ENCODE measurements at places on chromosomes 12 and 14.

- no peak for DNase-seq
Observed at GRCh38 chr12:100128512-100128908, 14.2 kb downstream of the BLTP3B start.

- DNase-seq = peak; percentile 75
Observed at GRCh38 chr12:92055877-92056276, 89.8 kb downstream of the BTG1 start.

GRCh38 chr14:51581017-51581881, 70.5 kb upstream of the FRMD6 start:
- no peak for DNase-seq

DNA sequence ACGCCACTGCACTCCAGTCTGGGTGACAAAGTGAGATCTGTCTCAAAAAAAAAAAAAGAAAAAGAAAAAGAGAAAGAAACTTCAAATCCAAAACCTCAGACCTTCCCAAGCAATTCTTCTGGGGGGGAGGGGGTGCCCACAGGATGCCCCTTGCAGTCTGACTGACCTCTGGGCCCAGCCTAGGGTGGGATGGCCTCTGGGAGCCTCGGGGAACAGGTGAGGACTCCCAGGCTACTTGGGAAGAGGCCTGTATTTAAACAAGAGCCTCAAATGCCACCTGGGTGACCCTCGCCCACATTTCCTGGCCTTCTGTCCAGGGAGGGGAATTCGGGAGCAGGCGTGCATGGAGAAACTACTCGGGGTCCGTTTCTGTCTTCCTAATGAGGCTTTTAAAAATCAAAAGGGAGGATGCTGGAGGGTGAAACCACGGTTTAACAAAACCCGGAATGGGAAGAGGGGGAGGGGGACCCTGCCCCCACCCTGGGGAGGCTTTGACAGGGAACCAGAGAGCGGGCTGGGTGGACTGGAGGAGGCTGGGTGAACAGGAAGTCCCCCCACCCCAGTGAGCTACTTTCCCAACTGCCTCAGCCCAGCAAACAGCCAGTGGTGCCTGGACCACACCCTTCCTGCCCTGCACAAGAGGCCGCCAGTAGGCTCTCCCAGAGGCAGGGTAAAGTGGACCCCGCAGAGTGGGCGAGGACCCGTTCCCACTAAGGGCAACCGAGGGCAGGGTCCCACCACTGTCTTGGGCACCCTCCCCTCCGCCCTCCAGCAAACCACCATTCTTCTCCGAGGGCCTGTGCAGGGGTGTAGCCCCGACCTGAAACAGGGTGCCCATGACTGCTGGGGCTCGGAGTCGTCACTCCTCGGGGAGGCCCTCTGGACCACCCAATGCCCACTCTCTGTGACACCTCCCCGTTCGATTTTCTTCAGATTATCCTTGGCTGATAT, 1.5 kb upstream of the FBRSL1 start:
- peak; percentile 63 for DNase-seq

DNA sequence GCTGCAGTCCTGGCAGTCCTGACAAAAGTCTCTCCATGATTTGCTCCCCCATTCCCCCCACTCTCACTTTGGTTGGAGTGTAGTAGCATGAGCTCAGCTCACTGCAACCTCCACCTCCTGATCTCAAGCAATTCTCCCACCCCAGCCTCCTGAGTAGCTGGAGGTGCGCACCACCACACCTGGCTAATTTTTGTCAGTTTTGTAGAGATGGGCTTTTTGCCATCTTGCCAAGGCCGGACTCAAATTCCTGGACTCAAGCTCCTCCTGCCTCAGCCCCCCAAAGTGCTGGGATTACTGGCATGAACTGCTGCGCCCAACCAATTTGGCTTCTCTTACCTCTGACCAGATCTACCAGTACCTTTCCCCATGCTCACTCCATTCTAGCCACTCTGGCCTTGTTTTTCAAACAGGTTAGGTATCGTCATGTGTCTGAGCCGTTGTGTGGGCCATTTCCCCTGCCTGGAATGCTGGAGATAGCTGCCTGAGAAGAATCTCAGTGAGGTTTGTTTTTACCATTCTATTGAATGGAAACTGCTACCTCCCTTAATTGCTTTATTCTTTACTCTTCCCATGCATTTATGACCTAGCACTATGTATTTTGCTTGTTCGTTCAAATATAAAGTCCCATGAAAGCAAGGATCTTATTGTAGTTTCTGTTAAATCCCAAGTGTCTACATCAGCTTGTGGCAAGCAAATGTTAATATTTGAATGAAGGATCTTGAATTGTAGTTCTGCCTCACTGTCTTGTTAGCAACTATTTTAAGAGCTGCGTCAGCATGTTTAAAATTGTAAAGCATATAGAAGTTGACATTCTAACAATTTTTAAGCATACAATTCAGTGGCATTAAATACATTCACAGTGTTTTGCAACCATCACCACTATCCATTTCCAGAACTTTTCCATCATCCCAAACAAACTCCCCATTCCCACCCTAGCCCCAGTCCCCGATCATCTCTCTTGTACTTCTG, 39.7 kb downstream of the CPSF6 start:
- no peak for DNase-seq

GRCh38 chr12:93360688-93361087, 17.0 kb upstream of the NUDT4 start:
- DNase-seq = no peak

- no peak for DNase-seq
Observed at GRCh38 chr12:70663838-70664237, 26.6 kb upstream of the PTPRB start.

DNA sequence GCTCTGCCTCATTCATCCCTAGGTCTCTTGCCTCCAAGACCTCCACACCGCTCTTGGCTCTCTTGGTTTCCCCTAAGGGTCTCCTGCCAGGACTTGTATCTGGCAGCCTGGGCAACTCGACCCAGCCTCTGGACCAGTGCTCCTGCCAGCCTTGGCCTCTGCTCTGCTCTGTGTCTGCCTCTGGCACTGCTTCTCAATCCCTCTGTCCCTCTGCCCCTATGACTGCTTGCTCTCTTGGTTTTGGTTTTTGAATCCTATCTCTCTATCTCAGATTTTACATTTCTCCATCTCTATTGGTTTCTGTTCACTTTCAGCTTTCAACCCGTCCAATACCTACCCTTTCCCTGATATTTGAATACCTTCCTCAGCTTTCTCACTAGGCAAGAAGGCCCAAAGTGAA, 6.3 kb downstream of the ITGA5 start:
- DNase-seq = peak; percentile 39

- DNase-seq = peak; percentile 23
Observed at GRCh38 chr12:56839915-56840325, 76.8 kb downstream of the HSD17B6 start.

- DNase-seq = peak; percentile 16
Observed at GRCh38 chr14:84036840-84037239, 1493.1 kb upstream of the FLRT2 start.

GRCh38 chr12:22334410-22335100, at the start of gene ST8SIA1:
TSS of gene ST8SIA1 (minus strand) at chr12:22334707. CDS start at chr12:22334232, 475 bp downstream.
- peak; percentile 81 for DNase-seq

GRCh38 chr12:104667139-104667538, 210.4 kb downstream of the CHST11 start:
- DNase-seq = no peak

DNA sequence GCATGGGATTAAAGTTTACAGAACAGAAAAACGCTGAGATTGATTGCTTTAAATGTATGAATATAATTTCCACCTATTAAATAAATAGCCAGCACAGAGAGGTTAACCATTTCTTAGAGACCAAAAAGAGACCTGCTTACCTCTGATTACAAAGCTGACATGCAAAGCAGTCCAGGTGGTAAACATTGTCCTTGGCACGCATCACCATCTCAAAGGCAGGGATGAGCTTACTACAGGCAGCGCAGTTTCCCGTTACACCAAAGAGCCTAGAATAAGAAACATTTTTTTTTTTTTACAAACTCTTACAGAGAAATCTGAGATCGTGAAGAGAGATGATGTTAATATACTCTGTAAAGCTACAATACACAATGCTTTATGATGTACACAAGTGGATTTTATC, 45.7 kb downstream of the LMO3 start:
- DNase-seq = no peak

- no peak for DNase-seq
Observed at GRCh38 chr12:20445687-20446086, 77.3 kb downstream of the PDE3A start.

DNA sequence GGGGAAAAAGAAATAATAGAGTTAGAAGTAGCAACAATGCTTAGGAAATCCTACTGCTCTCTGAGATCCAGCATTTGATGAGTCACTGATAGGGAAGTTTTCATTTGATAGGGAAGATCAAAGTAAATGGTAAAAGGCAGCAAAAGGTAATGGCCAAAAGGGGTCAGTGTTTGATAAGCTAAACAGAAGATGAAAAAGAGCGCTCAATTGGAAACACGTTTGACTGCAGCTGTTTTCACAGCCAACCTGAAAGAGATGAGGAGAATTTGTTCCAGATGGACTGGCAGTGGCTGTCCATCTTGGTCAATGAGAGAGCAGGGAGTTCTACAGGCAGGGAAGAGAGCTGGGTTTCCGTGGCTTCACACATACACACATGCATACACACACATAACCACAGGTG, 264.2 kb downstream of the TMEM132C start:
- peak; percentile 6 for DNase-seq

GRCh38 chr12:116861320-116861719, 19.9 kb downstream of the HRK start:
- no peak for DNase-seq

DNA sequence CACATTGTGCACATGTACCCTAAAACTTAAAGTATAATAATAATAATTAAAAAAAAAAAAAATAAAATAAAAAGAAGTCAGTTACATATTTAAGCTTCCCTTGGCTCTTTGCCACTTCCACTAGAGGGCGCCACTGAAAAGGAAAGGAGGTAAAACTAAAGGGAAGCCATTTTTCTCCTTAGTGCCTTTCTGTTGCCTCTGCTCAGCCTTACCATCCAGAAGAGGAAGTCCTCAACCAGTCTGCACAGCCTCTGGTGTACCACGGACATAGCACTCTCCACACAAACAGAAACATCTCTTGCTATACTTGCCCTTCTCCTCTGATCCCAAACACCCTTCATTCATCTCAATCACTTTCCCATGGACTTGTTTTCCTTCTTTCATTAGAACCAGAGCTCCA, 169.0 kb upstream of the EEA1 start:
- peak; percentile 72 for DNase-seq

DNA sequence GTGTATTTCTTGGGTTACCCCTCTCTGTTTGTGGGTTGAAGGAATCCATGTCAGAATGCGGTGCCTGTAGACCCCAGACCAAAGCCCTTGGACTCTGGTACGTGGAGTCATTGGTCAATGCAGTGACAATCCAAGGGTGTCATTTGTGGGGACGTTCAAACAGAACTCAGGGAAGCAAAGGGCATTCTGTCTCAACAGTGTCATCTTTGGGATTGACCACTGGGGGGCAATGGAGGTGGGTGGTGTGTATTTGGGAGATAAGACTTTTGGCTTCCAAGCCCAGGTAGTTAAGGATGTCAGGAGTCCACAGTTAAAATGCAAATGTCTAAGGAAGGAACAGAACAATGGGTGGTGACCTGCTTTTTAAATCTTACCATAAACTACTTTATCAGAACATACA, 54.6 kb upstream of the CCDC175 start:
- no peak for DNase-seq

DNA sequence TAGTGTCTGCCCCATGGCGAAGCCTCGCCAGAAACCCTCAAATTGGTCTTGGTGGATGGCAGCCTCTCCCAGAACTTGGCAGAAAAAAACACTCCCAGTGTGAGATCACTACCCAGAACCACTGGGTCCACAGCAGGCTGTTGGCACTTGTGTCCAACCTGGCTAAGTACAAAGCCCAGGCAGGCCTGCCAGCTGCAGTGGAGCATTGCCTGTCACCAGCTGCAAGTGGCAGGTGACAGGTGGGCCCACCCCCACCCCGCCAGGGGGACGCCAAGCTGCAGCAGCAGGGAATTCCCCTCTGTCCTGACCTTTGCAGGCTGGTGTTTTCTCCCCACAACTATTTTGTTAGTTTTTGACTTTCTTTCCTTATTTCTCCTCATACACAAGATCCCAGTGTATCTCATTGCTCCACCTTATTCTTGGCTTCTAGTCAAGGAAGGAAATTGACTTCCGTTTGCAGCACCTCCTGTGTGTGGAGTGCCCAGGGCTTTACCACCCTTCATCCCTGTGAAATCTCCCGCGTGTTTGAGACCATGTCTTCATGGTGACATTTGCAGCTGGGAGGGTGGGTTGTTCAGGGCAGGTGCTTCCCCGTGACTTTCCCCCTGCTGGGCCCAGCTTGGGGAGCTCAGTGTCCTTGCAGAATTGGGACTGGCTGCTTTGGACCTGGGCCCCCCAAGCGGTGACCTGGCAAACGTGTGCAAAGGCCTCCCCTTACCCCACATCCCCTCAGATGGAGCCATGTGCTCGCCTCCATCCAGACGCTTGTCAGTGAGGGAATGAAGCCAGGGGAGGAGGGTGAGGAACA, 73.8 kb upstream of the RIN3 start:
- DNase-seq = no peak

DNA sequence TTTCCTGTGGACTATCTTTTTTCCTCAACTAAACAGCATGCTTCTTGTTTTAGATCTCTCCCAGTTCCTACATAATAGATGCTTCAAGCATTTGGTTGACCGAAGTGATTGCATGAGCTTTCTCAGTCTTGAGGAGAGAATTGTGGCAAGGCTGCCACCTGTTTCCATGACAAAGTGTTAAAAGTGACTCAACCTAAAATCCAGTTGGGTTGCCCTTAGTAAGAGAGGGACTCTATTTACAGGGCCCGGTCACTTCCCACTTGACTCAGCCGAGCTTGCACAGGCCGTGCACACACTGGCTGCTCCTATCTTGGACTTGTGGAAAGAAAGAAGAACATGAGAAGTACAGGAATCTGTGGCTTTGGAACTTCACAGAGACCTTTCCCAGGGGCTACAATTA, 2.1 kb upstream of the B4GALNT3 start:
- no peak for DNase-seq

DNA sequence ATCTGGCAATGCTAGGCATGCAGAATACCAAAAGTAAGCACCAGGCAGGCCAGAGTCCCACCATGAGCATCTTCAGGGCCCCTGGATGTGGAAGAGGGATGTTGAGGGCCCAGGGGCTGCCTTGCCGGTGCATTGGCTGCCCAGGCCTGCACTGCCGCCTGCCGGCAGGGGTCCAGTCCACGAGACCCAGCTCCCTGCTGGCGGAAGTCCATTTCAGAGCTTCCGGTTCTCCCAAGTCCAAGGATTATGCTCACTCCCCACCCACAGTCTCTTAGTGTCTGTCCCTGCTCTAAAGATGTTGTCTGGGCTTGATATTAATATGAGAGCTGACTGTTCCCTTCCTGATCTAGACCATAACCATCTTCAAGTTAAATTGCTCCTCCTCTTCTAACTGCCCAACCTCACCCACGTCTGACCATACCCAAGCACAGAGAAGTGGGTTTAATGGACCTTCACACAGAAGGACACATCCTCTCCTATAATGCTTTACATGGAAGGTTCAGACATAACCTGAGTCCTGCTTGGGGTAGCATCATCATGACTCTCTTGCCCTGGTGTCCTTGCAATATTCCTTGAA, 117.4 kb downstream of the DAD1 start:
- DNase-seq = no peak

Measured in CD4-positive, alpha-beta T cell treated with Interleukin-21 for 1 hour (primary cell).